Activated effector memory CD4-positive, alpha-beta T cell treated with Interleukin-2 at 50 U/mL for 16 hours (primary cell): ENCODE measurements at places on chromosomes 7 and 10.

GRCh38 chr10:76382381-76382851, 951.0 kb downstream of the LRMDA start:
- no peak for DNase-seq

GRCh38 chr7:127683776-127684681, 32.0 kb downstream of the SND1 start:
- no peak for DNase-seq

DNA sequence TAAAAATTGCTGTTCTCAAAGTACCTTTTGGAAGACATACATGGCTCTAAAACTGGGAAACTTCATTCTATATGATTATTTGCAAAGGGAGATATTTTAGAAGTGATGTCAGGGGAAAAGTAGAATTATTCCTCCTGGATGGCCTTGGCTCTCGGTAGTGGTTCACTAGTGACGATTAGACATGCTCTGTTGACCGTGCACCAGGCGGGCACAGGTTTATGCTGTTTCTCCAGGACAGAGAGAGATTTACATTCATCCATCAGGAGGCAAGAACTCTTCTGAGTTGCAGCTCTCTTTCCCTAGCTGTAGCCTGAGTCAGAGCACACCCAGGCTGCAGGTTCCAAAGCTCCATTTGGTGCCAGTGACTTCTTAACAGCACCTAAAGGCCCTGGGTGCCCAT, 184.9 kb upstream of the WDR11 start:
- DNase-seq = no peak

GRCh38 chr7:25669961-25670841, 441.9 kb upstream of the NPVF start:
- no peak for DNase-seq

GRCh38 chr10:125995726-125996304, 99.5 kb downstream of the FANK1 start:
- no peak for DNase-seq

DNA sequence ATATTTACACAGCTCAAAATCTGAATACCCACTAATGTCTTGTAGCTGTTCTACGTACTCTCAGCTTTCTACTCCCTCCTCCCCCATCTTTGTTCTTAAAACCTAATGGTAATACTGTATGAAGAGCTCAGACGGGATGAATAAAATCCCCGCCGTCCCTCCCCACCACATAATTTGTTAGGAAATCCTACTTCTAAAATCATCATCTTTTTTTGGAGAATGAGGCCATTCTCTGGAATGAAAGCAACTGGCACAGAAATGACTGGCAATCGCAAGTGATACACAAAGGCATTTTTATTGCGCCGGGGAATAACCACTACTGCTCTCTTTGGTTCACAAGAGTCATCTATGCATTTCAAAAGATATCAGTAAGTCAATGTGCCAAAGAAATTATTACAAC, 27.3 kb downstream of the SLC35B4 start:
- no peak for DNase-seq

GRCh38 chr7:12456506-12456905, 52.8 kb upstream of the VWDE start:
- DNase-seq = no peak

DNA sequence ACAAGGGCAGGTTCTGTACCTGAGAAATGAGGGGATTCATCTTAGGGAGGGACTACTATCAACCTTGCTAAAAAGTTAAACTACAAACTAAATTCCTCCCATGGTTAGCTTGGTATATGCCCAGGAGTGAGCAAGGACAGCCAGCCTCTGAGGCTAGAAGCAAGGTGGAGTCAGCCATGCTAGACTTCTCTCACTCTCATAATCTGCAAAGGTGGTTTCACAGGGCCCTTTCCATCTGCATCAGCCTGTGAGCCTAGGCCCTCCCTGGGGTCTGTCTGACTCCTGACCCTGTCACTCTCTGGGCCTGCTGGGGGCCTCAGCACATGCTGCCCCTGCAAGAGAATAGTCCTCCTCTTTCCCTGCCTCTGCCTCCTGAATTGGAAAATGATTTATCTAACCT, 66.1 kb downstream of the ABCA13 start:
- DNase-seq = no peak

- no peak for DNase-seq
Measured at GRCh38 chr10:78863140-78863905, 205.4 kb upstream of the ZMIZ1 start.

- DNase-seq = no peak
Measured at GRCh38 chr7:85685901-85686300, 499.0 kb upstream of the SEMA3D start.

DNA sequence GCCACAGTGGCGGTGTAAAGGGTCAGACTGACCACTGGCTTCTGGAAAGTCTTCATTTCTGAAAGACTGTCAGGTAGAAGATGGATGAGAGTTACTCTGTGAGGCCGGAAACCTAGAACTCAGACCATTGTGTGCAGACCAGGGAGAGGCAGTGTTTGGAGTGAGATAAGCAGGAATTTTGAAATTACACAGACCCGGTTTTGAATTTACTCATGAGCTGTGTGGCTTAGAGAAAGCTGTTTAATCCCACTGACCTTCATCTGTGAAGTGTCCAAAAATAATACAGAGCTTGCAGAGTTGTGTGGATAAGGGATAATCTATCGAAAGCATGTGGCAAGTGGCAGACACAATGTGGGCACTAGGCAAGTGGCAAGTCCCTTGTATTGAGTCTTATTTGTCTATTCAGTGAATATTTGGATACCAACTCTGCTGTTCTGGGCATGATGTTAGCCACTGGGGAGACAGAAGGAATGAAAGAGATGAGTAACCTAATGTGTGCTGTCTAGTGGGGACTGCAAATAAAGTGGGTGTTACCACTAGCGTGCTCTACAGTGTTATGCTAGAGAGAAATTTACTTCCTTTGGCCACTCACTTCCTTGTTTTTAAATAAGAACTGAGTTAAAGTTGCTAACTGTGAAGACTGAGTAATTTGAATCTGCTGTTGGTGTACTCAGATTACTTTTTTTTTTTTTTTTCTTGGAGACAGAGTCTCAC, 69.4 kb downstream of the KIAA1217 start:
- no peak for DNase-seq
